RPMI7951 (cell line): ENCODE measurements at places on chromosomes 1 and 21. TPM values are rescaled to one million over a fixed set of nuclear protein-coding genes. Genes with fewer than 3 reads are reported as not detected.
A peak's percentile ranks its signal among the peaks of the same experiment; 100 is the strongest.

The SZT2 gene
- total RNA-seq, result 10.9 and 12.5 TPM in 2 replicates

The FAM110D gene
- not detected in 2 replicates for total RNA-seq

The GSTM5 gene
- 0.48 TPM in 1 of 2 replicates, not detected in the other for total RNA-seq

GRCh38 chr1:189960769-189961168 is 516.9 kb downstream of the BRINP3 start:
- DNase-seq, result no peak

DNA sequence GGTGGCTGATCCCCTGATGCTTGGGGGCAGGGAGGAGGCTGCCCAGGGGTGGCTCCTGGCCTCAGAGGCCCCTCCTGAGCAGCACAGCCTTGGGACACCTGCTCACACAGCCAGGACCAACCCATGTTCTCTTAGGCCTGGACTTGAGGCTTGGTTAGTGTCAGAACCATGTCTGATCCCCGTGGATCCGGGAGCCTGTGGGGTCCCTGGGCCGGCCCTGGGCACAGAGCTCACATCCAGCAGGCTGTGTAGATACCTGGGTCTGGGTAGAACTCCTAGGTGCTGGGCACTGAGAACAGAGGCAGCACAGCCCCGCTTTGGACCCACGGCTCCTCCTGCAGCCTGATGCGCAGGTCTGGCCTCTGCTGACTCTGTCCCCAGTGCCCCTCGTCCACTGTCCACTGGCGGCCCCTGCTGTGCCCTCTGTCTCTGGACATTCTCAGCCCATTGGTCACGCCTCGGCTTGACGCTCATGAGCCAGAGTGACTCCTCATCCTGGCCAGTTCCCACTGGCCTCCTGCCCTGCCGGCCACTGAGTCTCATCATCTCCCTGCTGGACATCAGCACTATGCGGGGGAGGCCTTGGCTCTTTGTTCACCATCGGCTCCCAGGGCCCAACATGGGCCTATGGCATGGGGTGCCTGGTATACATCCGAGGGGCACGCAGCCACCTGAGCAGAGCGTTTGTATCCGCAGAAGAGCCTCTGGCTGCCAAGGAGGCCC is 70.2 kb downstream of the TRIM11 start:
- no peak for DNase-seq

DNA sequence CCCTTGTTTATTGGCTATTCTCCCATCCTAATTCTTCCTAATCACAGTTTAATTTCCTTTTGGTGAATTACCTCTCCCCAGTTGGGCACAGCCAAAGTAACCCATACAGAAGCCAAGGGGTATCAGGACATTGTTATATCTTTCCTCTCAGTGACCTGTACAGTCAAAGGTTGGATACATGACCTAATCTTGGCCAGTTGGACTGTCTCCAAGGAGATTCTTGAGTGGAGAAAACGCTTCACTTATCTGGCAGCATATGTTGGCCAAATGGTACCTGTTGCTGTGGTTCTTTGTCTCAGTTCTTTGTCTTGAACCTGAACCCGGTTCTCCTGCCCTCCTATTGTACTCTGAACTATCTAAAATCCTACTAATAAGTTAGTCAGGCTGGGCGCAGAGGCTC is 15.3 kb upstream of the TBCE start:
- DNase-seq, result no peak

- DNase-seq, result peak; percentile 16
These were observed 83.5 kb downstream of the SYF2 start for GRCh38 chr1:25148673-25149300.
